ENCODE measurements at places on chromosomes 5 and 9.

DNA sequence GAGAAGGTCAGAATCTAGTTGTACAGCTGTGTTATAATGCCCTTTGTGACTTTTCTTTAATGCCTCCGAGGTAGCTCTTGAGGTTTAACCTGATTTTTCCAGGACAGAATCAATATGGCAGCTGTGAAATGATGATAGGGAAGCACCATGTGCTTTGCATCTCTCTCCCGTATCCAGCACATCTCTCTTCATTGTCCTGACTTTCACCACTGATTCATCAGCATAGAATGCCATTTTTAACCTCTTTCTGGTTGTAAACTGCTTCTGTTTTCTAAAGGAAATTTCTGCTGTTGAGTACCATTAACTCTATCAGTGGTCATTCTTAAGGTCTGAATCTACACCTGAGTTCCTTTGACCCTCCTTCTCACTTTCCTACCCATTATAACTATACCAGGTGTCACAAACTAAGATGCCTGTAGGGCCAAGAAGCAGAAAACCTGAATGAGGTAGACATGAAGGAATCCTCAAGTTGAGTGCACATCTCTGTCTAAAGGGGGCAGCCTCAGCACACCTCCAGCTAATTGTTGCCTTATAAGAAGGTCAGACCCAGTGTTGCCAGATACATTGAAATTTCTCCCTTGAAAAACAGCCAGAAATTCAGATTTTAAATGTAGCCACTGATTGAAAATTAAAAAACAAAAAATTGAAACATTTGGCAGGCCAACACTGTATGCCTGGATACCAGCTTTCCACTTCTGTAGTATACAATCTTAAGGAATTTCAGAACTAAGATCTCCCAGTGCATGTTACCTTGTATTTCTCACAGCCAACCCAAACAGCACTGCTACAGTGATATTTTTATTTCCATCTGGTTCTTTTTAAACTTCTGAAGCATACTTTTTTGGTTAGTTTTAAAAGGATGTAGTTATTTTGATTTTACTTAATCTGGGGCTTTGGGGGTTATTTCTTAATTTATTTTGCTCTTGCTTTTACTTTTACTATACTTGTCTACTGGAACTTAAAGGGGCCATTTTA lies 35.8 kb upstream of the TLX3 start:
- no peak for DNase-seq

DNA sequence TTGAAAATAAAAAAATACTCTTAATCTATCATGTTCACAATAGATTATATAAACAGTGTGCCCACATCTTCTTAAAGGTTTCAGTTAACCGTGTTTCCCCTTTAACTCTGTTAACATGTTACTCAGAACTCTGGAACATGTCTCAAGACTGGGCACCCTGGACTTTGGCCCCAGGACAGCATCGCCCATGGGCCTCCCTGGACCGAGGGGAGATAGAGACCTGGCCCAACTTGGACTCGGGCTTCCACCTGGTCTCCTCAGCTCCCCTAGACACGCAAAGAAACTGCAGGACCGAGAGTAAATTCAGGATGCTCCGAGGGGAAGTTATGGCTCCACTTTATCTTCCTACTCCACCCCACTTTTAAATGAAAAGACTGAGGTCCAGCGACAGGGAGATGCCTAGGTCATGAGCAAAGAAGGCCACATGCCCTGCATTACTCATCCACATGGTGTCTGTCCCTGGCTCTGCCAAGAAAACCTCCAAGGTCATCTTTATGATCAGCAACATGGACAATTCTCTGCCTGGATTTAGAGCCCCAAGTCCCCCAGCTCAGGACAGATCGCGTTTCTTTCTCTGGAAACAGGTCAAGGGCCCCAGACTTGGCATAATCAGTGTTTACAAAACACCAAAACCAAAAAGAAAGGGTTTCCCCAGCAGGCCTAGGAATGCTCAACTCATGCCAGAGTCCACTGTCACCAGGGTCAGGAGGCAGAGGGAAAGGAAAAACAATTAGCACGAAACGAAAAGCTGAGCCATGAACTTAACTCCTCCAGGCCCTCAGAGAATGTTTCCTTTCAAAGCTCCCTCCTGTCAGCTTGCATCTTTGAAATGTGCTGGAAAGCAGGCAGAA lies 17.4 kb downstream of the GPX3 start:
- DNase-seq = no peak

DNA sequence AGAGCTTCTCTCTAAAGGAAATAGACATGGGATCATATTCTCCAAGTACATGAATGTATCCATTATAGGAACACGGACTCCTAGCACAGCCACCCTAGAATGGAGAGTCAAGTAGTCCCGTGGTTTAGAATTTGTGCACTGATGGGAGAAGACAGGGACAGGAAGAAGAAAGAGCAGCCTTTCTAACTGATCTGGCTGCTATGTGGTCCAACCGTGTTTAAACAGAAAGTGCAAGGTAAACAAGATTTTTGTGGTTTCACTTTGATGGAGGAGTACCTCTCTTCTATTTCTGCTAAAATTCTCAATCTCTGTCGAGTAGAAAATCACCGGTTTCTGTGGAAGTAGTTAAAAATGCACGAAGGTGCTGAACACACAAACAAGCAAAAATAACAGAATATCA lies 171.3 kb downstream of the ST8SIA4 start:
- no peak for DNase-seq

GRCh38 chr9:532707-533106 lies 308.8 kb upstream of the DMRT1 start:
- no peak for DNase-seq

DNA sequence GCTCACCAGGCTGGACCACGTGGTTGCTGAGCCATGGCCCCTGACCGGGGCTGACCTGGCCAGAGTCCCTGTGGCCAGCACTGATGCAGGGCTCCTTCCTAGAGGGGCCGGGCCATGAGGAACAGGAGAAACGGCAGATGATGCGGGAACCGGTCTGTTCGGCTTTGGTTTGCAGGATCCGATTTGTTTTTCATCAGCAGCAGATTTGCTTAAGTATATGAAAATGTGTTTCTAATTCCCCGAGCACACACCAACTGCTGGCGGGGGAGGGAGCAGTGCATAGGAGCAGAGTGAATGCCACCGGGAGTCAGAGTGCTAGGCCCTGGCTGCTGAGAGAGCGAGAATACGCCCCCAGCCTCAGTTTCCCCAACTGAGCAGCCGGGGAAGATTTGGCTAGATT lies 13.6 kb downstream of the NTNG2 start:
- DNase-seq = no peak

DNA sequence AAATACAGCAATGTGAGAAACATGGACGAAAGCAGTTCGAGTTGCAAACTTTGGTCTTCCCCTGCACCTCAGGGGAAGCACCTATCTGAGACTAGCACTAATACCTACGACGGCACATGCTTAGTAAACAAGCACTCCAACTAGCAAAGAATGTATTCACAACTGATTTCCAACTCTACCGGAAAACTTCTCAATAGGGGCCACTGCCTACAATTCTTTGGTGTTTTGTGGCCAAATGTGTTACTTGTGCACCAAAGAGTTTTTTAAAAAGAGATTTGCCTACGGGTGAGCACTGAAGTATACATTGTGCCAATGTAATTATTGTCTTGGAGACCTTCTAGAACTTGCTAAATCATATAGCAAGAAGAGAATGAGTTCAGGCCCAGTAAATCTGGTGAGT lies 12.2 kb downstream of the ENC1 start:
- no peak for DNase-seq

GRCh38 chr9:114077162-114077837 lies 800 bp downstream of the AMBP start:
- DNase-seq = peak; percentile 80

DNA sequence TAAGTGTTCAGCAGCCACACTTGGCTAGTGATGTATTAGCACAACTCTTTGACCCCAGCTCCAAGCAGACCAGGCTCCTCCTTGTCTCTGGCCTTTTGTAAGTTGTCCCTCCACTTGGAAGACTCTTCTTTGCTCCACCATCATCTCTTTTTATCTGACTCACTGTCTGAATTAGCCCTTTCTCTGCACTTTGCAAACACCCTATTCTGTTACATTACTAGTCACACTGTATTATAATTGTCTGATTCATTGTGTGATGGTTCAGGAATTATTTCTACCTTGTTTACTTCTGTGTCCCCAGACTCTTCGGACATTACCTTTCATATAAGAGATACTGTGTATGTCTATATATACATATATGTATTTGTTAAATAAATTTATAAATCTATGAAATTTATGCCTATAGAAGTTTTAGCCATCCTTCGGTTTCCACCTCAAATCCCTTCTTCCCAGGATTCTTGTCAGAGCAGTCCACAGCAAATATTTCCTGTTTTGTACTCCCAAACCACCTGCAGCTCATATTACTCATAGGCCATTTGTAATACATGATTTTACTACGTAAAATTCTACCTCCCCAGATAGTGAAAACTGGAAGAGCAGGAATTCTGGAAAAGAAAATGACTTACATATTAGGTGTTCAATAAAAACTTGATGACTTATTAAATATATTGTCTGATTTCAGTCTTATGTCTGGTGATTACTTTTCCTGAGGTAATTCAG lies 69.0 kb downstream of the MTAP start:
- DNase-seq = no peak

- DNase-seq = no peak
These were observed 151.1 kb upstream of the ERCC6L2 start for GRCh38 chr9:95724253-95724991.

DNA sequence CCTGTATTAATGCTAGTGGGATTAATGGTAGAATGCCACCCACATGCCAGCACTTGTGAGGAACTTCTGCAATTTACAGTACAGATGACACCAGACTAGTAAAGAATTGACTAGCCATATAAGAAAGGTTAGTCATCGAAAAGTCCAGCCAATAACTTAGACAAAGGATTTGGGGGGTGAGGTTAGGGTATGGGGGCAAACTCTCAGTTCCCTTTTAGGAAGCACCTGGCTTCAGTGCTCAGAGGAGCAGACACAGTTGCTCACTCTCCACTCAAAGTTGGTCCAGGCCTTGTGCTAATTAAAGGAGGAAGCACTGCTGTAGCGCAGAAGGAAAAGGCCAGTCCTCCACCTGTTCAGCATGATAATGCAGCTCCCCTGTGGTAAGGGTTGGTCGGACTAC lies 25.2 kb downstream of the TGFBR1 start:
- no peak for DNase-seq

GRCh38 chr5:81787474-81788242 lies 36.8 kb upstream of the SSBP2 start:
- no peak for DNase-seq

DNA sequence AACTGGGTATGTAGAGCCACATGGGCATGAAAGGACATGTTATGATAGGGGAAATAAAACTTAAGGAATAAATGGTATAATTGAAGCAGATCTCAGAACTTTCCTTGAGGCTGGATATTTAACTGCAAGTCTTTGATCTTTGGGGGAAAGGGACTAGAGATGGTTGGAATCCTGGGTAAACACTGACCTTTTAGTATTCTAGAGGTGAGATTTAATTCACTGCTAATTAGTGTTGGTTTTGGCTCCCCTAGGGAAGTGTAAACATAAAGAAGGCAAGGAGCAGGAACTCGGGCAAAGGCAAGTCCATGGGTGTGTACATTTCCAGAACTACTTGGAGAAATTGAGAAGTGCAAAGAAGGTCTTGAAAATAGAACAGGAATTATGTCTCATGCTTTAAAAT lies 16.6 kb downstream of the NIM1K start:
- no peak for DNase-seq

DNA sequence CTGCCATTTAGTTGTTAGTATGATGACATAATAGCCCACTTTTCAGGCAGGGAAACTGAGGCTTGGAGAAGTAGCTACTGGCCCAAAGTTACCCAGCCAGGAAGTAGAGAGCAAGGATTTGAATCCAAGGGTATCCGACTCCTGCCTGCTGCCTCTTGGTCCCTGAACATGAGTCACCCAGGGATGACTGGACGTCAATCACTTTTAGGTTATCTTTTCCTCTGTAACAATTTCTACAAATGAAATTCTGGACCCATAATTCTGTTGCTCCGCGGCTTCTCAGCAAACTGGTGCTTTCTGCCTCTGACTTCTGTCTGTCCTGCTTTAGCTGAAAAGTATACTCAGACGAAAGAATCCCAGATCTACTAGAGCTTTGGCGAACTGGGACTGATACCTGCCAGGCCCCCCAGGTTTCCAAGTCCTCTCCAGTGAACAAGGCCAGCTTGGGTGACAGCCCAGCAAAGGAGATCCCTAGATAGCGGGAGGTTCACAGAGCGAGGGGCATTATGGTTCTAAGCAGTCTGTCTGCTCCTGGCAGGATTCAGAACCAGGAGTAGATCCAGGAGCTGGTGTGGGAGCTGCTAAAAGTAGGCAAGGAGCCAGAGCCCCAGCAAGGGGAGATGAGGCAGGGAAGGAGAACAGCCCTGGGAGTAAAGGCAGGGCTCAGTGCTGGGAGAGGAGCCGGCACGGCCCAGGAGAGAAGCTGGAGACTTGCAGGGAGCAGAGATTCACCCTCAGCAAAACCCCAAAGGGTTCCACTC lies 20.6 kb downstream of the OLFML2A start:
- DNase-seq = no peak

GRCh38 chr5:139696167-139696893 lies 48.2 kb downstream of the CXXC5 start:
- DNase-seq = no peak

DNA sequence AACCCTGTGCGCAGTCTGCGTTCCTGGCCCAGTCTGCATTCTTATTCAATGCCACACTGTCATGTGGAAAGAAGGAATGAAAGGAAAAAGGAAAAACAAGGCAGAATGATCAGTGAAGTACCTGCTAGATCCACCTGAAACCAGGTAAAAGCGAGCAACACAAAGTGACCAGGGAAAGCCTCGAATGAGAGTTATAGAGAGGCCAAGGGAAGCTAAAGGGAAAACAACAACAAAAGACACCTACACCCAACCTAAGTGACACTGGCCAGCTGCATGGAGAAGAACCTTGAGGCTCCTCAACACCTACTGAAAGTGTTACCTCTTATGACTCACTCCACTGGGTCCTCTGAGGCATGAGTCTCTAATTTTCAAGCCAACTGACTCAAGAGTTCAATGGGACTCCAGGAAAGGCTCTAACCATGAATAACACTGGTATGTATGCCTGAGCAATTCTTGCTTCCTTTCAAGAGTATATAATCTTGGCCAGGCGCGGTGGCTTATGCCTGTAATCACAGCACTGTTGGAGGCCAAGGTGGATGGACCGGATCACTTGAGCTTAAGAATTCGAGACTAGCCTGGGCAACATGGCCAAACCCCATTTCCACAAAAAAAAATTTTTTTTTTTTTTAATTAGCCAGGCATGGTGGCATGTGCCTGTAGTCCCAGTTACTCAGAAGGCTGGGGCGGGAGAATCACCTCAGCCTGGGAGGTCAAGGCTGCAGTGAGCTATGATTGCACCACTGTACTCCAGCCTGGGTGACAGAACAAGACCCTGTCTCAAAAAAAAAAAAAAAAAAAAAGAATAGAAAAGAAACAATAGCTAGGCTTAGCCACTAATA lies 29.0 kb downstream of the MTMR12 start:
- no peak for DNase-seq
